ENCODE measurements at places on chromosomes 7 and 10.
A peak's percentile ranks its signal among the peaks of the same experiment; 100 is the strongest.

- no peak for DNase-seq
Measured at GRCh38 chr10:118564652-118565051, 30.8 kb downstream of the PRLHR start.

DNA sequence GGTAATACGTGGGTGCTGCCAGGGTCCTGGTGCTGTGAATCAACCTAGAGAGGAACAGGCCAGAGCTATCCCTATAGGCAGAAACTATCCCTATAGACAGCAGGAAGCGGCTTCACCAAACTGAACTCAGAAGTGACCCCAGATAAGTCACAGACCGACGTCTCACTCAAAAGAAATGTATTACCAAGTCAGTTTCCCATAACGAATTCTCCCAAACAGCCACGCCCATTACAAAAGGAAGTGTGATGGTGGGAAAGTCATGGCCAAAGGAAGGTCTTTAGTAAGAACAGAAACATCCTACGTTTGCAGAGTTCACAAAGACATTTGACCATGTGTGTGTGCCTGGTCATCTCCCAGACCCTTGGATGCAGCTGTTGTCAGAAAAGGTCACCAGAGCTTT lies 470.8 kb upstream of the ADARB2 start:
- DNase-seq: no peak

DNA sequence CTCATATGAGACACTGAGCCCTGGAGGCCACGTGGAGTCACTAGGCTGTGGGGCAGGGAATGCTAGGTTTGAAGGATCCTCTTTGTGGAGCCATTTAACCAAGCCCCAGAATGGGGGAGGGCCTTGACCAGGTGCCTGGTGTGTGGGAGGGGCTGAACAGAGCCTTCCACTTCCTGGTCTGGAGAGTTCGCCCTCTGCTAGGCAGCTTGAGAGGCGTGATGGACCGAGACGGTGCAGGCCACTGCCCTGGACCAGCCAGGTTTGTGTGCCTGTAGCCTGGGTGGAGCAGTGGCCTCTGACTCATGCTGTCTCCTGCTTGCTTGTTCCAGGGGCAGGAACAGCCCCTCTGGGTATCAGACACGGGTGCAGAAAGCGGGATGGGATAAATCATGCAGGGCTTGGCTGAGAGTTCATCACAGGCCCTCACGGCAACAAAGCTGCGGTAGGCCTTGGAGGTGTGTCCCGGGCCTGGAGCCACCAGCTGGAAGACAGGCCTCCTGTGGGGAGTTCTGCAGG lies 27.4 kb downstream of the ADAMTS14 start:
- DNase-seq: no peak

- peak; percentile 88 for DNase-seq
Measured at GRCh38 chr10:44460416-44460815, 75.5 kb upstream of the CXCL12 start.

- DNase-seq: no peak
Measured at GRCh38 chr10:31424473-31424872, 105.5 kb downstream of the ZEB1 start.

GRCh38 chr7:103989200-103989784 lies at the start of gene RELN:
Gene RELN (minus strand): TSS chr7:103989658. CDS start chr7:103989356, 302 bp downstream.
- peak; percentile 29 for DNase-seq

DNA sequence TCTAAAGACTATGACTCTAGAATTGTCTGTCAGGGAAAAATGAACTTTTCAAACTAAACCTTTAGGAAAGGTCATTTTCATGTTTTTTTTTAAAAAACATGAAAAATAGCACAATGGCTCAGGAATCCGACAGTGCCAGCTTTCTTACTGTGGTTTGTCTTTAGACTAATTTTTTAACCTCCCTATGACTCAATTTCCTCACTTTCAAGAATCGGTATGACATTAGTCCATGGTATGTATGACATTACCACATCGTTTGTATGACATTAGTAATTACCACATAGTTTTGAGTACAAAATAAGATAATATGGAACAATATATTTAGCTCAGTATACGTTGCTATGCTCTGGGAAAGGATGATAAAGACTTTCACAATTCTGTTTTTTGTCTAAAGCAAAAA lies 383.2 kb downstream of the PTPRN2 start:
- no peak for DNase-seq

DNA sequence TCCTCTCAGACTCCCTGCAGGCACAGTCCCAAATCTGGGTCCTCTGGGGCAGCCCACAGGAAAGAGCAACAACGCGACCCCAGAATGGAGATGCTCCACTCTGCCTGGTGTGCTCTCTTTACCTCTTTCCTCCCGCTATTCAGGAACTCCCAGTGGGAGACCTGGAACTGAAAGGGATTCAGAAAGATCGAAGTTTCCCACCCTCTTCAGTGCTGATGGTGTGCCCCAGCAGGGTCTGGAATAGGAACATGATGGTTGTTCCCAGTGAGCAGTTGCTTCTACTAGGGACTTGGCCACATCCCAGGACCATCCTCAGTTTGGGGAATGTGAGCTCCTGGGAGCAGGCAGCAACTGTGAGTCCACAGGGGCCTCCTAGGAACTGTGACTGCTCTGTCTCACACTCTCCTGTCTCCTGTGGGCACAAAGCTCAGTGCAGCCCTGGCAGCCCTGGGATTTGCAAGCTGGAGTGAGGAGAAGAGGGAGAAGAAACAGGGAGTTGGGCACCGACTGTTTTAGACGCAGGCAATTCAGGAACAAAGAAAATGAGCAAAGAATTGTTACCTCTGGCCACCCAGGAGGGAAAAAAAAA lies 17.9 kb downstream of the OR6V1 start:
- no peak for DNase-seq

GRCh38 chr10:69679736-69680135 lies 49.7 kb downstream of the FAM241B start:
- no peak for DNase-seq

DNA sequence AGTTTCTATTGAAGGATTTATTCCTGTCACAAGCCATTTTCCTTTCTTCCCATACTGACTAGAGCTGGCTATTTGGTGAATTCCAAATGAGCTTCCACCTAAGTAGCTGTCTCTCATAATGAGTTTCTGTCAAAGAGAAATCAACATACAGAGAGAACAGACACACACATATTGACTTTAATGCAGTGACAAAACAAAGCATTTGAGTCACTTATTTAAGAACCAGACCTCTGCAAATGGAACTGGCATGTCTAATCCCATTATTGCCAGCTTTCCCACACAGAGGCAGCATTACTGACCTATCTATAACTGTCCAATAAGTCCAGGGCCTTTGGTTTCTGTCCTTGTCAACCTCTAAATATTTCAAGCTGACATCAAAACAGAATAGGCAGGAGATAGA lies 179.3 kb upstream of the CSTF2T start:
- DNase-seq: no peak

DNA sequence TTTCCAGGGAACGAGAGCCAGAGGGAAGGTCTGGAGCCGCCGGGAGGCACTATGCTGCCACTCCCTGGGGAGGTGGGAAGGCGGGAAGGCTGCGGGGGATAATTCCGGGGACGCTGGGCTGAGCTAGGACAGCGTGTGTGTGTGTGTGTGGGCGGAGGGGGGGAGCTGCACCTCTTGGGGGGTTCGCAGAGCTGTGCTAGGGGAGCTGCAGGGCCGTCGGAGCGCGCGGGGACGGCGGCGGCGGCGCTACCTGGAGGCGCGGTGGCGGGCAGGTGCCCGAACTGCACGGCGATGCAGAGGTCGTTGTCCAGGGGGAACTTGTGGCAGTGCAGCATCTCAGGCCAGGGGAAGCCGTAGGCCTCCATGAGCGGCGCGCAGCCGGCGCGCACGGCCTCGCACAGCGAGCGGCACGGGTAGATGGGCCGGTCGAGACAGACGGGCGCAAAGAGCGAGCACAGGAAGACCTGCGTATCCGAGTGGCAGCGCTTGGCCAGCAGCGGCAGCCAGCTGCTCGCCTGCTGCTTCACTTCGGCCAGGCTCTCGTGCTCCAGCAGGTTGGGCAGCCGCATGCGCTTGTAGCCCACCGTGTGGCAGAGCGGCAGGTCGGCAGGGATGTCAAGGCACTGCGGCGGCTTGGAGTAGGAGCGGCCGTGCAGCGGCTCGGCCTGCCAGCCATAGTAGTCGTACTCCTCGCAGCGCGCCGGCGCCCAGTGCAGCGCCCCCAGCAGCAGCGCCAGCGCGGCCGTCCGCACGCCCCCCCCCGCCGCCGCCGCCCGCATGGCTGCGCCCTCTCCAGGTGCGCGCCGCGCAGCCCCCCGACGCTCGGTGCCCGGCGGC lies 526 bp downstream of the SFRP5 start:
- peak; percentile 31 for DNase-seq

DNA sequence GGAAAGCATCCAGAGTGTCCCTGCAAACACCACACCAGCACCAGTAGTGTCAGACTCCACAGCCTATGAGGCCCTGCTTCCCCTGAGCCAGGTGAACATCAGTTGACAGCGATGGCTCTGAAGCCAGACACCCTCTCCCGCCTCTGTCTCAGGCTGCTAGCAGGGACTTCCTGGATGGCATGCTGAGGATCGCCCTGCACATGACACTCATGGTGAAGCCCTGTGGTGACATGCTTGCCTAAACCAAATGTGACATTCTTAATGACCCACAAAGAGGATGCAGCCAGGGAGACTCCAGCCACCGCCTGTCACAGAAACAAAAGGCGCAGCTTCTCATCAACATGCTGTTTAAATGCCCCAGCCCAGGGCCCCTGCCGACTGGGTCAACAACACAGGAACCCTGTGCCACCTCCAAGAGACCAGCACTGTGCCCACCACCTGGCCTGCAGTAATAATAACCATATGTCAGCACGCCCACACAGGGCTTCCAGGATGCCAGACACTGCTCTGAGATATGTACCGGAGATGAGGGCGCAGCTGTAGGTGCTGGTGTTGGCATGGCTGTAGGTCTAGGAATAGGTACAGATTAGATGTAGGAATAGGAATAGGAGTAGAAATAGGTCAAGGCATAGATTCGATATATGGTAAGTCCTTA lies 81.3 kb downstream of the GRID1 start:
- DNase-seq: no peak

- no peak for DNase-seq
Measured at GRCh38 chr10:30383356-30383755, 34.3 kb upstream of the MTPAP start.

DNA sequence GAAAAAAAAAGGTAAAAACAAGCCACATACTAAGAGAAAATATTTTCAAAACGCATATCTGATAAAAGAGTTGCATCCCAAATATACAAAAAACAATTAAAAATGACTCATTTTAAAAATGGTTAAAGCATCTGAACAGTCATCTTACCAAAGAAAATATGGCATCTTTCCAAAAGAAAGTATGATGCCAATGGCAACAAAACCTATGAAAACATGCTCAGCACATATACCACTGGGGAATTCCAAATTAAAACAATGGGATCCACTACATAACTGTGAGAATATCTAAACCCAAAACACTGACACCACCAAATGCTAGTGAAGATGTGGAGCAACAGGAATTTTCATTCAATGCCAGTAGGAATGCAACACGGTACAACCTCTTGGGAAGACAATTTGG lies 39.3 kb downstream of the VSTM2A start:
- no peak for DNase-seq

- no peak for DNase-seq
Measured at GRCh38 chr7:78967046-78967445, 486.4 kb downstream of the MAGI2 start.

DNA sequence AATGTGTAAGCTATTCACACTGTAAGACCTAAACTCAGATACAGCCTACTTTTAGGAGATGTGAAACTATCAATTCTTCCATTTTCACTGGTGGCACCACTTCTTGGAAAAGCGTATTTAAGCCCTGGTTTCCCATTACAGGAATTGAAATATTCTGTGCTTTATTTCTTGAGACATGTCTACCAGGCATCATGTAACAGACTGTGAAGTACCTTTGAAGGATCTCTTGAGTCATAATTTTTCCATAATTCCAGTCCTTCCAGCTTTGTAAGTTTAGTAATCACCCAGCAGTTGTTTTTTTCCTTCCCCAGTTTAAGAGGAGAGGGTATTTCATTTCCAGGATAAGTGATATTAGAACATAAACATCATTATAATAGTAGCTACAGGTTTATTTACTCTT lies 186.0 kb upstream of the PRPS1L1 start:
- no peak for DNase-seq

GRCh38 chr7:46129831-46130230 lies 208.8 kb upstream of the IGFBP3 start:
- DNase-seq: peak; percentile 68

DNA sequence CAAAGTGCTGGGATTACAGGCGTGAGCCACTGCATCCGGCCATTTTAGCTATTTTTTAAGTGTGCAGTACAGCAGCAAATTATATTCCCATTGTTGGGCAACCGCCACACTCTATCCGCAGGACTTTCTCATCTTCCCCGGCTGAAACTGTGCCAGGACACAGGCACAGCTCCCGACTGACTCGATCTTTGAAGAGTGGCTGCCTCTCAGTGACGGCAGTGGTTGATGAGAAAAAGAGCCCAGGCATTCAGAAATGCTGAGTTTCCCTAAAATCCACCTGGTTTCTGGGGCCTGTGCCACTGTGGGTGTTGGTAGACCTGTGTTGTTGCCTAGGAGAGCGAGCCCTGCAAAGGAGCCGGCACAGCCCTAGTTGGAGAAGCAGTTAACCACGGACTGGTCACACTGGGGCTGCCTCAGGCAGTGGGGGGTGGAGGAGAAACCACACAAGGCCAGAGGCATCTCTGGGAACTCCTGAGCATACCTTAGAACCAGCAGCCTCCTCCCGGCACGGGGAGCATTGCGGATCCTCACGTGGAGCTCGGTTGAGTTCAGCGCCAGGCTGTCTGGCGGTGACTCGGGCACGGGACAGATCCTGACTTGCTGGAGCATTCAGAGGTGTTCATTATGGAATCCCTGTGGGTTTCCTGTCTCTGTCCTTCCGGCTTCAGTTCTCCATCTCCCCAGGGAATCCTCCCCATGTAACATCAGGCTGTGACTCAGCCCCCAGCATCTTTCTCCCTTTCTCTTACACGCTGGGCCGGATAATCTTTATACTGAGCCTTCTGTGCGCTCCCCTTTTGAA lies 16.2 kb downstream of the PFKFB3 start:
- DNase-seq: peak; percentile 51

- peak; percentile 80 for DNase-seq
Measured at GRCh38 chr7:32680259-32681173, 185.2 kb downstream of the AVL9 start.

GRCh38 chr7:24501009-24501408 lies 72.2 kb upstream of the PALS2 start:
- no peak for DNase-seq

- DNase-seq: no peak
Measured at GRCh38 chr7:99195867-99196266, 12.0 kb downstream of the KPNA7 start.

DNA sequence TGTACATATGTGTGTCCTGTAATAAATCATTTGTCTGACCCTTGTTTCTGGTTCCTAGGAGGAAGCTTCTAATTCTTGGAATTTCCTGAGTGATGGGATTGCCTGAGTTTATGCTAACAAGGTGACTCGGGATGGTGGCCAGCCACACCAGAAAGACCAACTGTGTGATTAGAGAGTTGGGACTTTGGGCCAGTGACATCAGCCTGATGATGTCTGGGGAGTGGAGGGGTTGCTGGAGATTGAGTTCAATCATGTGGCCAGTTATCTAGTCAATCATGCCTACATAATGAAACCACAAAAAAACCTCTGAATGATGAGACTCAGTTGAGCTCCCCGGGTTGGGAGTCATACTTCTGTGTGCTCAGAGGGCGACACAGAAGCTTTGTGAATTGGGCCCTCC lies 23.5 kb upstream of the CARD11 start:
- DNase-seq: no peak

- peak; percentile 28 for DNase-seq
Measured at GRCh38 chr10:121734589-121735045, 136.4 kb upstream of the FGFR2 start.
